ENCODE measurements at places on chromosomes 12 and 14.

DNA sequence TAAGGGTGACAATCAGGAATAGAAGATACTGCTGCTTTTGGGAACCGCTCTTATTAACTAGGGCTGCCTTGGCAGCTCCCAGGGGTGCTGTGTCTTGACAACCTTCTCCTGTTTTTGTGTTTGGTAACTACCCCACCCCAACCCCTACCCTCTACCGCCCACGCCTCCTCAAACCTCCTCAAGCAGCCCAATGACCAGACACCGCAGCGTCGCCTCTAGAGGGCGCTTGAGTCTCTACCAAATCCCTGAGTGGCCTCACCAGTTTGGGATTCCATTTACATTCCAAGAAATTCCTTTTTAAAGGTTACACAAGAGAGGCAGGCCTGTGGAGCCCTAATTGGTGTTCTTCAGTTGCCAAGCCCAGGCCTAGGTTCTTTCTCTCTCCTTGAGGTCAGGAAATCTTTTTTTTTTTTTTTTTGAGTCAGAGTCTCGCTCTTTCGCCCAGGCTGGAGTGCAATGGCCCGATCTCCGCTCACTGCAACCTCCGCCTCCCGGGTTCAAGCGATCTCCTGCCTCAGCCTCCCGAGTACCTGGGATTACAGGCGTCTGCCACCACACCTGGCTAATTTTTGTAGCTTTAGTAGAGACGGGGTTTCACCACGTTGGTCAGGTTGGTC lies 72.4 kb upstream of the USP44 start:
- peak overlapping the region; percentile 12 for H3K27ac ChIP-seq
- peaks cover 6% of the 10 kb centered on the region for H3K4me1 ChIP-seq
- H3K36me3 ChIP-seq = no peaks in the 10 kb centered on the region

DNA sequence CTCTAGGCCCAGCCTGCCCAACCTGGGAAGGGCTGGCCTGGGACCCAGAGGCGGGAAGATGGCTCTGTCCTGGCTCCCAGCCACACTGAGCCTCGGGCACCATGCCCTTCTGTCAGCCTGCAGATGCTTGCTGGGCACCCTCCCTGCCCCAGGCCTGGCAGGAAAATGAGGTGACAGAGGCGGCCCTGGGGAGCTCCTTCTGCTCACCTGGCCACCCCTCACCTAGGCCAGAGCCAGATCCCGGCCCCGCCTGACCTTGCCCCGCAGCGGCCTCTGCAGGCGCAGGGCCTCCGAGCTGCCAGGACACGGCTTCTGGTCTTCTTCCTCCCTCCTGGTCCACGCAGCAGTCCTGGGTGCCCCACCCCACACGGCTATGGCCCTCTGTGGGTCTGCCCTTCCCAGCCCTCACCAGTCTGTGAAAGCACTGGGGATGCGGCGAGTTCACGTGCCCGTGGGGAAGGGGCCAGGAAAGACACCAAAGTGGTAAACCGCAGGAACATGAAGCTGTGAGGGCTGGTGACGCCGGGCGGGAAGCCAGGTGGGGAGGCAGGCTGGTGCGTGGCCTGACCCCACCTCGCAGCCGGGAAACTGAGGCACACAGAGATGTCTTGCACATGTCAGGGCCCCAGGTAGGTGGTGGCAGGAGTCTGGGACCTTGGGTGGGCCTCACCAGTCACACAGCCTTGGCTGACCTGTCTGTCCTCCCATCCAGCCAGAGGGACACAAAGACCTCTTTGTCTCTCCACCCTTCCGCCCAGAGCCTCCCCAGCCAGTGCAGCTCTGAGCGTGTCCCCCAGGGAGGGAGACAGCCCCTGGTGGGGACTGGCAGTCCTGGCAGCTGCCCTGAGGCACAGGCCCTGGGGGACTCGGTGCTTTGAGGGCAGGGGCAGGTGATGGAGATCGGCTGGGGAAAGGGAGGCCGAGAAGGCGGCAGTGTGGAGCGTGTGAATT lies 12.8 kb downstream of the BAG5 start:
- peaks cover 4% of the 10 kb centered on the region for H3K4me1 ChIP-seq
- H3K27me3 ChIP-seq = no peaks in the 10 kb centered on the region
- no peak overlapping the region for H3K4me3 ChIP-seq

- no peak for DNase-seq
- H3K36me3 ChIP-seq = peaks cover 19% of the 10 kb centered on the region
- H3K27ac ChIP-seq = peak overlapping the region; percentile 38
- H3K4me3 ChIP-seq = no peak overlapping the region
- H3K27me3 ChIP-seq = no peaks in the 10 kb centered on the region
- peaks cover 2% of the 10 kb centered on the region for H3K4me1 ChIP-seq
Observed at GRCh38 chr12:117144599-117144998, 45.4 kb upstream of the TESC start.

DNA sequence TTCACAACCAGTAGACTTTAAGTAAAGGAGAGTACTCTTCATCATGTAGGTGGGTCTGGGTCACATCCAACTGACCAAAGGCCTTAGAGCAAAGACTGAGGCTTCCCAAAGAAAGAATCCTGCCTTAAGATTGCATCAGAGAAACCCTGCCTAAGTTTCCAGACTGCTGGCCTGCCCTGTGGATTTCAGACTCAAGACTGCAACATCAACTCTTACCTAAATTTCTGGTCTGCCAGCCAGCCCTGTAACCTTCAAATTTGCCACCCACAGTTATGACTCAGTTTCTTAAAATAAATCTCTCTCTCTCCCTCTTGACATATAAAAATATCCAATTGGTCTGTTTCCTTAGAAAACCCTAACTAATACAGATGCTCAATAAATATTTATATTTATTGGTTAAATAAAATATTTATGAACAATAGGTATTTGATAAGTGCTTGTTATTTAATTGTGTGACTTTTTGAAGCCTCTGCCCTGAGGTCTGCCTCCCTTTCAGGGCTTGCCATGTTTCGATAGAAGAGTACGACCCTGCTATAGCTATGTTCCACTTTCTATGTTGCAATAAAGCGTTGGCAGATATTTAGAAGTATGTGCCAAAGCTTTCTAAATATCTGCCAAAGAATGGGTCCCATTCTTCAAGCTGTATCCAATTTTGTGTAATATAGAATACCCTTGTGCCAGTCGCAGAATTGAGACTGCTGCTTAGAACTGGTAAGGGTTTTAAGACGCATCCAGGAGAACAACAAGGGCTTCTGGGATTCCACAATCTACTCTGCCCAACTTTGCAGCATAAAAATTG lies 65.7 kb downstream of the TMEM30B start:
- no peaks in the 10 kb centered on the region for H3K4me1 ChIP-seq
- H3K36me3 ChIP-seq = no peaks in the 10 kb centered on the region
- DNase-seq = no peak

DNA sequence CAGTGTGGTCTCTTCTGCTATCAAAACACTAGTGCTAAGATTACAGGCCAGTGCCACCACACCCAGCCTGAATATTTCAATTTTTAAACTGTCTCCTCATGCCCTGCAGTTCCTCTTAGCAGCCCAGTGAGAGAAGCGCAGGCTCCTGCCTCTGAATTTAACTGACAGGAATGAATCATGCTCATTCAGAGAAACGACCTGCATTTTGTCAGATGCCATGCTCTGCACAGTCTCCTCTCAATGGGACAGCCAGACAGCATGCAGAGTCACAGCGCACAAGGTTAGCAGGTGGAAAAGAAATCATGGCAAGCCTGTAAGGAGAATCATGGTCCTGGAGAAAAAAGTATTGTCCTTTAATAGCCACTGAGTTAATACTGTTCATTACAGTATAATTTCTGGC lies 691.0 kb upstream of the SEL1L start:
- H3K27ac ChIP-seq = peak overlapping the region; percentile 65
- no peaks in the 10 kb centered on the region for H3K4me1 ChIP-seq
- H3K27me3 ChIP-seq = no peaks in the 10 kb centered on the region

DNA sequence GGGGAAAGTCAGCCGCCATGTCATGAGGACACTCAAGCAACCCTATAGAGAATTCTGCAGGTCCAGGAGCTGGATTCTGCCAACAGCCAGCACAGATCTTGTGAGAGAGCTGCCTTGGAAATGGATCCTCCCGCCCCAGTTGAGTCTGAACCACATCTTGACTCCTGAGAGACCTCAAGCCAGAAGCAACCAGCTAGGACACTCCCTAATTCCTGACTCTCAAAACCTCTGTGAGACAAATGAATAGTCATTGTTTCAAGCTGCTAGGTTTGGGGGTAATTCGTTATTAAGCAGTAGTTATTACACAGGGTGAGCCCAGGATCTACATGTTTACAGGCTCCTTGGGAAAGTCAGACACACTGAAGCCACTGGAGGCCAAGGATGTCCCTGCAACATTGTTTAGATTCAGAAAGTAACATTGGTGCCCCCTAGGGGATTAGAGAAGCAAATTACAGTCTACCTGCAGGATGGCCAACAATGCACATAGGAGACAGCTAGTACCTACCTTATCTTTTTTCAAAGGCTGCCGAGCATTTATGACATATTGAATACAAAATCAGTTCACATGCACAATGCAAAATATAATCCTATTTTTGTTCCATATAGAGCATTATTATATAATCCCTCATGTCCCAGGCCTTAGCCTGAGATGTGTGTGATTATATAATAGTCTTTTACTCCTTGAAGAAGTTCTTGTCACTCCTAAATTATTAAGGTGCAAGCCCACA lies 57.9 kb upstream of the FICD start:
- peaks cover 36% of the 10 kb centered on the region for H3K27me3 ChIP-seq
- no peaks in the 10 kb centered on the region for H3K36me3 ChIP-seq
- H3K4me1 ChIP-seq = no peaks in the 10 kb centered on the region

- peaks cover 19% of the 10 kb centered on the region for H3K36me3 ChIP-seq
- no peak for DNase-seq
- peaks cover 4% of the 10 kb centered on the region for H3K4me1 ChIP-seq
- H3K4me3 ChIP-seq = no peak overlapping the region
Observed at GRCh38 chr12:90074086-90074485, 365.4 kb upstream of the ATP2B1 start.

- H3K4me3 ChIP-seq = no peak overlapping the region
- H3K4me1 ChIP-seq = peaks cover 19% of the 10 kb centered on the region
- no peaks in the 10 kb centered on the region for H3K27me3 ChIP-seq
Observed at GRCh38 chr14:58272588-58273372, 25.6 kb upstream of the ARID4A start.

DNA sequence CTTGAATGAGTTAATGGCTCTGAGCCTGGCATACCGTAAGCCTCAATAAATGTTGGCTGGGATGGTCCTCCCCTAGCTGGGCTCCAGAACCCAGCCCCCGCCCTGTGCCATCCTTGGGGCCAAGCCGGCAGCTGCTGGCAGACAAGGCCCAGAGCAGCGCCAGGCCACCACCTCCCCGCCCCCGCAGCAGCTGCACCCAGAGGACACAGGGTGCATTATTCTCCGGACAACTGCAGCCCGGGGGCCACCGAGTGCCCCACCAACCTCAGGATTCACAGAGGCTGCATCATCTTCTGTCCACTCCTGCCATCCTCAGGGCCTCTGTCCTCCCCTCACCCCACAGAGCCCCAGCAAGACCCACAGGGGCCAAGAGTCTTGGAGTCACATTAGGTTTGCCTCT lies 92.7 kb downstream of the NCOR2 start:
- peaks cover 62% of the 10 kb centered on the region for H3K36me3 ChIP-seq
- H3K27me3 ChIP-seq = no peaks in the 10 kb centered on the region
- H3K4me3 ChIP-seq = no peak overlapping the region
- peaks cover 28% of the 10 kb centered on the region for H3K4me1 ChIP-seq
- H3K27ac ChIP-seq = no peak overlapping the region

- H3K4me3 ChIP-seq = no peak overlapping the region
- H3K27ac ChIP-seq = no peak overlapping the region
- no peaks in the 10 kb centered on the region for H3K27me3 ChIP-seq
- H3K4me1 ChIP-seq = peaks cover 8% of the 10 kb centered on the region
Observed at GRCh38 chr14:54685286-54685845, 118.4 kb downstream of the SAMD4A start.

Data from naive B cell (primary cell).